Activated T-cell treated with anti-CD3 and anti-CD28 coated beads for 24 hours (primary cell): ENCODE measurements at places on chromosomes 13 and 19.

GRCh38 chr13:48486362-48486761, 46.5 kb downstream of the RCBTB2 start:
- DNase-seq, result no peak

GRCh38 chr13:106484537-106485193, 50.8 kb downstream of the EFNB2 start:
- no peak for DNase-seq

DNA sequence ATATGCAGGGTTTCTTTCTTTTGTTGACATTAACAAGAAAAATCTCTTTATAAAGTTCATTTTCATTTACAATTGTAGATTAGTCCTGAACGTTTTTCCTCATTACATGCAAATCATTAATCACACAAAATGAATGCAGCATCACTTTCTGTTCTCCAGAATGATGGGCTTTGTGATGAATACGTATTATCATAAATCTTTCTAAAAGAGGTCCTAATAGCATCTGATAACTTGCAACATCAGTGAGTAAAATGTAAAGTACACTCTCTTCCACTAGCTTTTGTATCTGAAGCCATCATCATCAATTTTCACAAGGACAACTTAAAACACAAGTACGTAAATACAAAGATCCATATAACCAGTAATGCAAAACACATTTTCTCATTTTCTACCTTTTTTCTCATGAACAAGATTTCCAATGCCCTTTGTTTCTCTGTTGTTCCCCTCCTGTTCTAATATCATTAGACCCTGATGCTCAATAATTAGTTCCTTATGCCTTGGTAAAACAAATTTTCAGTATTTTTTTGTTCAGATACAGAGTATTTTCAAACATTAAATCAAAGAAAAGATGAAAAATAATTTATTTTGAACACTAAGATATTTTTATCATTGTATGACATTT, 437.4 kb upstream of the MIR17HG start:
- DNase-seq, result no peak

- DNase-seq, result peak; percentile 52
These were observed 23.1 kb downstream of the LRFN3 start for GRCh38 chr19:35959040-35959967.
